NCI-H1105 (cell line): ENCODE measurements at places on chromosomes 3 and 15.

DNA sequence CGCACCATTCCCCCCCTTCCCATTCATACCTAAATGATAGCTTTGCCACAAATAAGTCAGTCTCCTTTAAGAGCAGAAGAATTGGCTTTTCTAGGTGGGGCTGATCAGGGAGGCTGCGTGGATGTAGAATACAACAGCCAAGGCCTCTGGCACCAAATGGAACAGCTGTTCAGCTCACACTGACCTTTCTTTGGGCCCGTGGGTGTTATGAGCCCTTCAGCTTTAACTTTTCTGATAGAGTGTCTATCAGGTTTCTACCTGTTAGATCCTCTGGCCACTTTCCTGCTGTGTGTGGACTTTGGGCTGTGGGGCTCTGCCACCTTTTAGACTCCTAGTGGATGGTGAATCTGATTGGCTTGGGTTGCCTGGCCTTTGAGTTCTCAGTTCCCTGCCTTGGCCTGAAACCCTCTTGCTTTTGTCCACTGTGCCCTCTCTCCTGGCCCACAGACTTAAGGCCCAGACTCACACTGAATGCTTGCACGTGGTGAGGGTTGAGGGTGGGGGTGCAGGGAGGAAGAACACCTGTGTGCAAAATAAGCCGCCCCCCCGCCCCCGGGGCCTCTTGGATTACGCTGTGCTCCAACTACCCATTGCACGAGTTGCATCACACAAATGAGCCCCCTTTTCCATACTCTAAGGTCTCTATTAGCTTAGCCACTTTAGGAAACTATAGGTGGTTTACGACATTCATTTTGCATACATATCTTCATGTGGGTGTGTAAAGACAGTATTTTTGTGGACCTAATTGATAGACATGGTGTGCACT lies 1.3 kb upstream of the RFX7 start:
- no peak for DNase-seq

GRCh38 chr3:181629029-181629428 lies 82.7 kb upstream of the SOX2 start:
- no peak for DNase-seq

- DNase-seq: no peak
These were observed 41.0 kb upstream of the LIMD1 start for GRCh38 chr3:45553469-45553974.

GRCh38 chr3:19149368-19149767 lies 1.1 kb downstream of the KCNH8 start:
- DNase-seq: no peak

DNA sequence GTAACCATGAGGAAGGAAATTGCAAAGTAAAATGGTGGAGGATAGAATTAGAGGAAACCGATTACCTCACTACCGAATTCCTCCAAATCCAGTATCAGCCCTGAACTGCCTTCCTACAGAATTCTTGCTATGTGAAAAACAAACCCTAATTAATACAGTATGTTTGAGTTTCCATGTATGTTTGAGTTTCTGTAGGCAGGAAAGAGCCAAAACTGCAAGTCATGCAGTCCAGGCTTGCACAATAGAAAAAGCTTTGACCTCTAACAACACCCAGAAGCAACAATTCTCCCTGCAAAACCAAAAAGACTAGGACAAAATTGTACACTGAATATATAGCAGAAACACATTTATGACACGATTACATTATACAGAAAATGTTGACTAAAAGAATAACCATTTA lies 614.8 kb downstream of the DIPK2A start:
- no peak for DNase-seq

GRCh38 chr3:187406927-187407326 lies 38.7 kb downstream of the RTP4 start:
- no peak for DNase-seq

GRCh38 chr15:58748852-58749531 lies 515 bp downstream of the ADAM10 start:
- peak; percentile 64 for DNase-seq

- DNase-seq: no peak
These were observed 87.8 kb downstream of the FOXB1 start for GRCh38 chr15:60091911-60092310.

- no peak for DNase-seq
These were observed 142.7 kb downstream of the ULK4 start for GRCh38 chr3:41819236-41819635.

DNA sequence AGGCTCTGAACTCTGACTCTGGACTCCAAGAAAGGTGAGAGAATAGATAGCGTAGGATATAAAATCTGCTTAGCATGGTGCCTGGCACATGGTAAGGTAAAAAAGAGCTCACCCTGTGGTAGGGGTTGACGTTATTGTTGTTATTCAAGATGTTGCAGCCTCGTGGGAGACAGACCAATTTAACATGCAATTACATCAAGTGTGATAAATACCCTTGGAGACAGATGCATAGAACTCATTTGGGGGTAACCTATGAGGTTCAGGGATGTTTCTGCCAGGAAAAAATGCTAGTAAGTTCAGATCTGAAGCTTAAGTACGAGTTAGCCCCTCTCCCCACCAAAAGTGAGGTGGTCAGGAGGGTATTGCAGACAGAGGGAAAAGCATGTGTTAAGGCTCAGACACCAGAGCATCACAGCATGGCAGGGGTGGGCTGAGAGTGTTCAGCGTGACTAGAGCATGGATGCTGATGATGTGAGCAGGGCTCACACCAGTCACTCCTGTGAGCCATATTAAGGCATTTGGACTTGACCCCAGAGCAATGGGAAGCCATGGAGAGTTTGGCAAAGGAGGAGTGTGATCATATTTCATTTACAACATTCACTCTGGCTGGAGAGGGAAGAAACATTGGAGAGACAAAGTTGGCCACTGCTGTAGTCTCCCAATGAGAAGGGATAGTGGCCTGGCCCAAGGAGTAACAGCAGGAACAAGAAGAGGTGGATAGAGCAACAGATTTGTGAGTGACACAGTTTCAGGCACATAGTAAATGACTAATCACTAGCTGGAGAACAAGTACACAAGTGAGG lies 181.0 kb downstream of the UACA start:
- no peak for DNase-seq

- no peak for DNase-seq
These were observed 172.8 kb upstream of the UBE3A start for GRCh38 chr15:25611603-25612002.

DNA sequence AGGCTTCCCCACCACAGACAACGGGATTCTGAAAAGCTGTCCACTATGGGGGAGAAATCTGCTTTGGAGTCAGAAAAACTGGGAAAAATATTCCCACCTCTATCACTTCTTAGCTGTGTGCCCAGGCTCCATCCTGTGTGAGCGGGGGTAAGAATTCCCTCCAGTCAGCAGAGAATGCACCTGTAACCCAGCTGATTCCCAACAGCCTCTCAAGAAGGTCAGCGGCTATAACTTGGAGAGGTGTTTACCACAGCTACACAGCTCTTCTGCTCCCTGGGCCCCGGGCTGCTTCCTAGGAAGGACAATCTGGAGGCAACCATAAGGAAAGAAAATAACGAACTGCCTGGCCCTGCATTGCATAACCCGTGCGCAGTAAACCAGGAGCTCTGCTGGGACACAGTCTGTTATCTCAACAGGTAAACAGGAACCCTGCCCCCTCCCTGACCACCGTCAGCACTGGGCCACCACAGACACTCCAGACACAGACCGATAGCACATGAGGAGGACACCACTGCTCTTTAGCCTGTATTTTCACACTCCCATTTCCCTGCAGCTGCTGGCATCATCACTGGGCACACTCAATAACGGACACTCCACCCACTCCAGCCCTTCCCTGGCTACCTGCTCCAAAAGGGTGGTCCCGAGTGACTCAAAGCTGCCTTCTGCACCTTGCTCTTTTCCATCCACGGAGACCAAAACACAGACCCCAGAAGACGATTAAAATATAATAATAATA lies 2.1 kb downstream of the RAB43 start:
- DNase-seq: no peak

DNA sequence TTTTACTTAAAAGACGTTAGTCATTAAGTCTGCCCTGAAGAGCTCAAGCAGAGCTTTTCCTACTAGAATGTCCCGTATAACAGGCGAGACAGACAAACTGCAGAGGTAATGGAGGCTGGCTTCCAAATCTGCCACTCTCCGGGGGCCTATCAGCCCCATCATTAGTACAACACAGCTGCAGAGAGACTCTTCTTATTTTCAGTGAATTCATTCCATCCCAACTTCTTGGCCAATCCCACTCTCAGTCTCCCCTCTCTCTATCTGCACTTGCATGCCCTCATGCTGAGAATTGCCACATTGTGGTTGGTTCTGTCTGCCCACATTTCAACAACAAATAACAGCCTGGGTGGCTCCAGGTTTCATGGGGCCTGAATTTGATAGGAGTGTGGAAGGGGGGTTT lies 412.7 kb downstream of the ERC2 start:
- no peak for DNase-seq

GRCh38 chr15:44620081-44620480 lies 43.4 kb downstream of the SPG11 start:
- no peak for DNase-seq

DNA sequence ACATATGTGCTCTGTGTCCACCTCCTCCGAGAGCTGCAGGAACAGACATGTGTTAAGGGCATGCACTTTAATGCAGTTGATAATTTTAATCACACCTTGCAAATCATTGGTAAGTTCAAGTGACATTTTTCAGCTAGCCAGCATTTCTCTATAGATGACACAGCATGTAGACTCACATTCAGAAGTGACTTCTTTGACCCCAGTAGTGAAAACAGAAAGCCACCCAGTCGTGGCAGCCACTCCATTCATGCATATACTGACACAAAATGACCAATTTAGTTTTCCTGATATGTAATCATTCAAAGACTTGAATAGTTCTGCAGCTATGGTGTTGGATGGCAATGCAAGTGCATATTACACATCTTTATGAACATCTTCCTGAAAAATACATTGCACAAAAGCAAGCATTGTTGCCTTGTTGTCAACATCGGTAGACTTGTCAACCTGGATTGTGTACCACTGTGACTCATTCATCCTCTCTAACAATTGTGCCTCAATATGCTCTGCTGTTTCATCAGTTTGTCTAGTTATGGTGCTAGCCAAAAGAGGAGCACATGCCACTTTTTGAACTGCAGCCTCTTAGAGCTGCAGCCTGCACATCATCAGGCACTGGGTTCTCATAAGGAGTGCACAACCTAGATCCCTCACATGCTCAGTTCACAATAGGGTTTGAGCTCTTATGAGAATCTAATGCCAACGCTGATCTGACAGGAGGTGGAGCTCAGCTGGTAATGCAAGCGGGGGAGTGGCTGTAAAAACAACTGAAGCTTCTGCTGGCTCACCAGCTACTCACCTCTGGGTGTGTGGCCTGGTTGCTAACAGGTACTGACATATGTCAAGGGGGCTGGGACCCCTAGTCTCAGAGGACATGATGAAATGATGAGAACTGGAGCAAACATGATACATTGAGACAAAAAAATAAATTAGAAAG lies 622.0 kb downstream of the PYDC2 start:
- DNase-seq: no peak

- DNase-seq: no peak
These were observed 121.4 kb upstream of the SGO1 start for GRCh38 chr3:20307383-20307782.

DNA sequence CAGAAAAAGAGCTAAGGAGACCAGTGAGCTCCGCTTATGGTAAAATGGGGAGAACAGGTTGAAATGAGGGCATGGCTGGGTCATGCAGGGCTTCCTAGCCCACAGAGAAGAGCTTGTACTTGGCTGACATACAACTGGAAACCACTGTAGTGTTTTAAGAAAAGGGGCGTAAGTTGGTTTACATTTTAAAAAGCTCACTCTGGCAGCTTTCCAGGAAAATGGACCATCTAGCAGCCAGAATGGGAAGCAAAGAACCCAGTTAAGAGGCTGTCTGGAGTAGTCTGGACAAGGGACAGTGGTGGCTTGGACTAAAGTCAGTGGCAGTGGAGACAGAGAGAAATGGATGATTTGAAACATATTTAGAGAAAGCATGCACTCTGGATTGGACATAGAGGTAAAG lies 1.9 kb downstream of the MORC1 start:
- no peak for DNase-seq

DNA sequence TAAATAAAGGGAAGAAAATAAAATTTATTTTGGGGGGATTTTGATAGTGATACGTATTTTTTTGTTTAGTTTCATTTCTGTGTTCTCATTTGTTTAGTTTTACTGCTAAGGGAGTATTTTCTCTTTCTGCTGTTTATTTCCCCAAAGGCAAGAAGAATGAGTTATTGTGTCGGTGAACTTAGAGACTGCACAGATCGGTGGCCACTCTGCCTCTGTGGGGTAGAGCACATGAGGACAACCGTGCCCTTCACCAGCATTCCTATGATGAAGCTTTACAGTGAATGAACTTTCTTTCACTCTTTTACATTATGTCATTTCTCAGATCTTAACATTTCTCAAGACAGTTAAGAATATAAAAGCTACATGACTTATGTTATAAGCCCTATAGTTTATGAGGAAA lies 214.4 kb downstream of the OCA2 start:
- no peak for DNase-seq

- no peak for DNase-seq
These were observed 452.7 kb upstream of the PROK2 start for GRCh38 chr3:72237679-72238009.

- DNase-seq: no peak
These were observed 17.8 kb downstream of the MAPKBP1 start for GRCh38 chr15:41792000-41792637.

DNA sequence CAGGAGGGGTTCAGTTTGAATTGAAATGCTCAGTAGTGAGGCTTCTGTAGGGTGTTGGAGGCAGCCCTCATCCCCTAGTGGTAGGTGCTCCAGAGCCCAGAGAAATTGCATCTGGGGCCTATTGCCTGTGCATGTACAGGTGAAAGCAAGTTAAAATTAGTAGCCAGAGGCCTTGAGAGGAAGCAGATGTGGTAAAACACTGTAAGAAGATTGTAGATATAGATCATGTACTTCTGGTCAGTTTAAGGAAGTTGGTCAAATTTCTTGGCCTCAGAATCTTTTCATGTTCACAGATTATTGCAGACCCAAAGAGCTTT lies 34.6 kb downstream of the IGSF10 start:
- DNase-seq: no peak

- DNase-seq: no peak
These were observed 32.0 kb upstream of the GBE1 start for GRCh38 chr3:81793410-81793809.

DNA sequence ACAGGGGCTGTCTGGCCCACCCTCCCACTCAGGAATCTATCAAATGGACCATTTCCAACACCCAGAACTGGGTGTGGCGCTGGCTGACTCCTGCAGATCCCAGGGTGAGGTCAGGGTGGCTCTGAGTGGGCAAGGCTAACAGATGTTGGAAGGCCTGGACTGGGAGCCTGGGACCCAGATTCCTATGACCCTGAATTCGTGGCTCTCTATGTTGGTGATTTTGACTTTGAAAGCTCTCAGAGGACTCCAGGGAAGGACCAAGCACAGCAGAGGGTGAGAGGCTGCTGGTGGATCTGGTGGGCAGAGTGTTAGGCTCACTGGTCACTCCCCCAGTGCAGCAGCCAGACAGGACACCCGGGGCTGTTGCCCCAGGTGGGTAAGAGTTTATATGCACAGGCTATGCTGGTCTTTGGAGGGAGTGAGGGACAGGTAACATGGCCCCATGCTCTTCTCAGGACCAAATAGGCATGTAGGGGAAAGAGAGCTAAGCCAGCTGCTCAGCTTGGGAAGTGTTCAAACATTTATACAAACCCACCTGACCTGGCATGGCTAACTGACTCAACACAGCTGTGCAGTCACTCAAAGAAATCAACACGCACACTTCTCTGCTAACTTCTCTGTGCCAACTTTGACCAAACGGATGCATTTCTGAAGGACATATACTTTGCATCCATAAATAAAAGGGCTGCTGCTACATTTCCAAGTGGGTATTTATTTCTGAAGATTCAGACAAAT lies 62.6 kb upstream of the RAB6B start:
- DNase-seq: no peak

GRCh38 chr15:77393471-77393840 lies 26.4 kb downstream of the PEAK1 start:
- DNase-seq: no peak

- no peak for DNase-seq
These were observed 132.5 kb downstream of the DNAJB8 start for GRCh38 chr3:128334086-128334645.
